Endothelial cell of umbilical vein (primary cell): ENCODE measurements at places on chromosomes 1 and 21. TPM values are rescaled to one million over a fixed set of nuclear protein-coding genes. Genes with fewer than 3 reads are reported as not detected.

DNA sequence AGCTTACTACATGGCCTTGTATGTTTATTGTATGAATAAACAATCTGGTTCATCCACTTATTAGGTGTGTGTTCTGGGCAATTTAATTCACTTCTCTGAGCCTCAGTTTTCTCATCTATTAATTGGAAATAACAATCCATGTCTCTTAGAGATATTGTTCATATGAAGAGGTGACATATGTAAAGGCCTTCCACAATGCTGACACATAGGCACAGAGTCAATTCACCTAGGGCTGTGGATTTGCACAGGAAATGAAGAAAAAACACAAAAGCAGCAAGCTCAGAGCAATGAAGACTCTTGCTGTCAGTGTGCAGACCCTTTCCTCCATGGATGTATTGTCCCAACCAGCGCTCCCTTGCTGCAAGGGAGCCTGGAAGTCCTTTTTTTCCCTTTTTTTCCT is 195.2 kb upstream of the CAMK1G start:
- no peaks in the 10 kb centered on the region for H3K27me3 ChIP-seq
- no peak for DNase-seq
- no peak overlapping the region for H3K27ac ChIP-seq
- H3K36me3 ChIP-seq, result no peaks in the 10 kb centered on the region
- H3K4me1 ChIP-seq, result no peaks in the 10 kb centered on the region

- H3K4me1 ChIP-seq, result no peaks in the 10 kb centered on the region
- H3K4me3 ChIP-seq, result no peak overlapping the region
- H3K27me3 ChIP-seq, result no peaks in the 10 kb centered on the region
- no peak for DNase-seq
- H3K36me3 ChIP-seq, result no peaks in the 10 kb centered on the region
Measured at GRCh38 chr1:15120251-15120945, 33.1 kb upstream of the TMEM51 start.

The EPHA8 gene
- total RNA-seq, result not detected in 2 replicates

The MAP3K21 gene
- 0.74 and 0.95 TPM in 2 replicates for total RNA-seq

The AADACL3 gene
- total RNA-seq, result not detected in 2 replicates

The BLACAT1 gene
- not detected in 2 replicates for total RNA-seq

DNA sequence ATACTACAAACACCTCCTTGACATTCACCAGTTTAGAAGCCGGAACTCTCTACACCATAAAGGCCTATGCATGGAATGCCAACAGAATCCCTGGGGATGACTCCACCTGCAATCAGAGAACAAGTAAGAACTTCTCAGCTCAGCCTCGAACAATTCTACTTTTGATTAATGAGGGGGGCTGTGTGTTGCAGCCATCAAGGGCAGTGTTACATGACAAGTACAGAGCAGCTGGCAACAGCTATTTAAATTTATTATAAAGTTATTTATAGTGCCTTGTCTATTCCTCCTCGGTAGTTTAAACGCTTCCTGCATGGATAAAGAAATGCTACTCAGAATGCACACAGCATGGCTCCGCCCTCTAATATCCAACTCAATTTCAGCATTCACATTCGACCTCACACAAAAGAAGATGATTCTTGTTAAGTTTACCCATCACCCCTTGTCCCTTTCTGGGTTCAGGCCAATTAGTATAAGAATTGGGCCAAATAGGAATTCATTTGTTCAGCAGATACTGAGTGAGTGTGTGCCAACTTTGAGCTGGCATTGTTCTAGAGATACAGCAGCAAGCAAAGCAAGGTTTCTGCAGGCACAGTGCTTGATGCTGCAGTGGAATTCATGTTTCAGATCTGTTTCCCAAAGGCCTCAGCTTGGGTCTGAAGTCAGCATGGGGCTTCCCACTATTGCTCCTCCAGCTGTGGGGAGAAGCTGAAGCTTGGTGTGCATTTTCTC is 6.4 kb downstream of the FNDC7 start:
- no peak for DNase-seq
- no peaks in the 10 kb centered on the region for H3K27me3 ChIP-seq
- no peaks in the 10 kb centered on the region for H3K36me3 ChIP-seq
- no peak overlapping the region for H3K27ac ChIP-seq
- peaks cover 15% of the 10 kb centered on the region for H3K4me1 ChIP-seq
- H3K4me3 ChIP-seq, result no peak overlapping the region

DNA sequence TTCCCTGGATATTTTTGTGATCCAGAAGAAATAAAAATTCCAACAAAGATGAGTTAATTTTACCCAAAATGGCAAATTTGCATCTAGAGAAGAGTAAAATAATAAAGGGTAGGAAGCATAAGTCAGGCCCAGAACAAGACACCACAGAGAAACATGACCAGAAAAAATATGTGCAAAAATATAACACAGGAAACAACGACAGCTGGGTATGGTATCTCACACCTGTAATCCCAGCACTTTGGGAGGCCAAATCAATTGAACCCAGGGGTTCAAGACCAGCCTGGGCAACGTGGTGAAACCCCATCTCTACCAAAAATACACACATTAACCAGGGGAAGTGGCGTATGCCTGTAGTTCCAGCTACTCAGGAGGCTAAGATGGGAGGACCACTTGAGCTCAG is 39.7 kb upstream of the SDC3 start:
- no peaks in the 10 kb centered on the region for H3K4me1 ChIP-seq
- H3K36me3 ChIP-seq, result peaks cover 41% of the 10 kb centered on the region
- no peaks in the 10 kb centered on the region for H3K27me3 ChIP-seq
- no peak overlapping the region for H3K4me3 ChIP-seq

GRCh38 chr1:67788238-67788790 is 45.0 kb downstream of the GNG12 start:
- no peak for DNase-seq
- H3K36me3 ChIP-seq, result no peaks in the 10 kb centered on the region
- peaks cover 83% of the 10 kb centered on the region for H3K4me1 ChIP-seq
- H3K27ac ChIP-seq, result no peak overlapping the region
- H3K4me3 ChIP-seq, result no peak overlapping the region

DNA sequence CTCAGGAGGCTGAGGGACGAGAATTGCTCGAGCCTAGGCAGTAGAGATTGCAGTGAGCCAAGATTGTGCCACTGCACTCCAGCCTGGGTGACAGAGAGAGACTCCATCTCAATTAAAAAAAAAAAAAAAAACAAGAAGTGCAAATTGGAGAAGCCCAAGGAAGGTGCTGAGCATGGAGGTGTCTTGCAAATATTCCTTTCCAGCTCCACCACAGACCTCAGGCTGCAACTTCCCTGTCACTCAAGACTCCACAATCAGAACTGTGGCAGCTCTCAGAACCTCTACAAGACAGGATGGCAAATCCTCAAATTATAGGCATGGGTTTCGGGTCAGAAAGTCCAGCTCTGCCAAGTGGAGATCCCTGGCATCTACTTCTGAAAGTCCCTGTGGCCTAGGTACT is 104.4 kb upstream of the TIAM1 start:
- H3K36me3 ChIP-seq, result no peaks in the 10 kb centered on the region

- no peaks in the 10 kb centered on the region for H3K36me3 ChIP-seq
- H3K27ac ChIP-seq, result no peak overlapping the region
- no peaks in the 10 kb centered on the region for H3K4me1 ChIP-seq
- no peaks in the 10 kb centered on the region for H3K27me3 ChIP-seq
- no peak for DNase-seq
Measured at GRCh38 chr1:173315296-173315695, 108.2 kb upstream of the TNFSF4 start.

DNA sequence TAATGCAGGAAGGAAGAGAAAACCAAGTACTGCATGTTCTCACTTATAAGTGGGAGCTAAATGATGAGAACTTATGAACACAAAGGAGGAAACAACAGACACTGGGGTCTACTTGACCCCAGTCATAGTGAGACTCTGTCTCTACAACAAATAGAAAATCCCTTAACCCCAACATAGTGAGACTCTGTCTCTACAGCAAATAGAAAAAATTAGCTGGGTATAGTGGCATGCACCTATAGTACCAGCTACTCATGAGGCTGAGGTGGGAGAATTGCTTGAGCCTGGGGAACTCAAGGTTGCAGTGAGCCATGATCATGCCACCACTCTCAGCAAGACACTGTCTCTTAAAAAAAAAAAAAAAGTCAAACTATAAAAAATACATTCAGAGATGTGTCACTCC is 42.7 kb downstream of the GIPC2 start:
- no peaks in the 10 kb centered on the region for H3K27me3 ChIP-seq
- H3K27ac ChIP-seq, result no peak overlapping the region
- no peak overlapping the region for H3K4me3 ChIP-seq
- no peaks in the 10 kb centered on the region for H3K36me3 ChIP-seq
- DNase-seq, result no peak

The LAPTM5 gene
- 73.0 and 95.2 TPM in 2 replicates for total RNA-seq

DNA sequence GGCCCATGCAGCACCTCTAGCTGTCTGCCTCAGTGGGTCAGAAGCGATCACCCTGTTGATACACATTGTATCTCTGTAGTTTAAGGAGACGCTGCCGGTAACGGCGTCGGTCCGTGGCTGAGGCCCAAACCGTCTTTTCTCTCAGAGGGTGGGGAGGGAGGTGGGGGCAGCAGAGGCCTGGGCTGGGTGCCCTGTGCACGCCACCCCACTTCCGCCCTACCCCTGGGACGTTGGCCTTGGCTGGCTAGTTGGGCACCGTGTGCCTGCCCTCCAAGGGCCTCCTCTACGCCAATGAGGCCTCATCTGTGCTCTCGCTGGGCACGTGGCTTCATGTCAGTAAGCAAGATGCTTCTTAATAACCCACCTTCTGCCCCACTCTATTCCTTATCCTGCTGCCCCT is 9.4 kb downstream of the ZC3H12A start:
- H3K36me3 ChIP-seq, result peaks cover 36% of the 10 kb centered on the region
- DNase-seq, result no peak
- H3K27me3 ChIP-seq, result no peaks in the 10 kb centered on the region
- H3K27ac ChIP-seq, result no peak overlapping the region

DNA sequence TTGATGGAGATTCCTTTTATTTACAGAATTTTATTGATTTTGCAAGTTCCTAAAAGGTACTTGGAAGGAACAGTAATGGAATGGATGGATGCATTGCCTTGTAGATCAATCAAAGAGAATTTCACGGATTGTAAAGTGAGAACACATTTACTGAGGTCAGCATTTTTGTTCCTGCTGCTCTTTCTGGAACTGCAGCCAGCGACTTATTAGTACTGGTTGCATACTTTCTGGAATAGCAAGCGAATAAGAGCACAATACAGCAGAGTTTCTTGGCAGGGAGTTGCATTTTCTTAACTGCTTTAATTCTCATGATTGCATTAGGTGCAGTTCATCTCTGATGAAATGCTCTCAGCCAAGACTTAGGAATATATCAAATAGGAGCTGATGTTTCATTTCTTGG is 106.1 kb upstream of the CHODL start:
- DNase-seq, result no peak
- H3K36me3 ChIP-seq, result no peaks in the 10 kb centered on the region
- H3K27ac ChIP-seq, result no peak overlapping the region
- no peaks in the 10 kb centered on the region for H3K27me3 ChIP-seq
- H3K4me1 ChIP-seq, result no peaks in the 10 kb centered on the region
- H3K4me3 ChIP-seq, result no peak overlapping the region

GRCh38 chr1:39507230-39507928 is 15.9 kb downstream of the BMP8A start:
- no peak overlapping the region for H3K27ac ChIP-seq
- no peak overlapping the region for H3K4me3 ChIP-seq
- DNase-seq, result no peak
- no peaks in the 10 kb centered on the region for H3K36me3 ChIP-seq
- H3K27me3 ChIP-seq, result no peaks in the 10 kb centered on the region

- H3K4me3 ChIP-seq, result no peak overlapping the region
- H3K27me3 ChIP-seq, result no peaks in the 10 kb centered on the region
- H3K27ac ChIP-seq, result no peak overlapping the region
- no peaks in the 10 kb centered on the region for H3K4me1 ChIP-seq
- no peak for DNase-seq
Measured at GRCh38 chr1:50106095-50106761, 2.5 kb upstream of the ELAVL4 start.

The NPHS2 gene
- not detected in 2 replicates for total RNA-seq

The CTSK gene
- total RNA-seq, result 6.7 and 45.6 TPM in 2 replicates

The AIM2 gene
- not detected in 2 replicates for total RNA-seq

- H3K27ac ChIP-seq, result no peak overlapping the region
- no peaks in the 10 kb centered on the region for H3K27me3 ChIP-seq
- no peak for DNase-seq
- peaks cover 26% of the 10 kb centered on the region for H3K4me1 ChIP-seq
Measured at GRCh38 chr1:234848972-234849649, 239.1 kb upstream of the IRF2BP2 start.

DNA sequence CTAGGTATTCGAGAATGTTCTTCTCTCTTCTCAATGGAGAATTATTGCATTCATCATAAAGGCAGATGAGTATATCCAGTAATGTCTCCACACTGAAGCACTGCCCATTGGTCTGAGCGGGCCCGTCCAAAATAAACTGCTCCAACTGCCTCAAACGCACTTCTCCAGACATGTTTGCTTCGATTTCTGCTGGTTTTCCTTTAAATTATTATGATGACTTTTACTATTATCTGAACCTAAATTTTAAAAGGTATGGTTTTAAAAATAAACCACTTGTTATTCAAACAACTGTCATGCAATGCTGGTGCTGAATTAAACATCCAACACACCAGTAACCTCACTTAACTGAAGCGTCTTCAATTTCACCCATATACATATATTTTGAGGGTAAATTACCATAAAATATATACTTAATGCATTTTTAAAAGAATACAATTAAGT is 1.3 kb downstream of the CDC42BPA start:
- peak overlapping the region; percentile 97 for H3K4me3 ChIP-seq
- peaks cover 22% of the 10 kb centered on the region for H3K4me1 ChIP-seq
- H3K36me3 ChIP-seq, result no peaks in the 10 kb centered on the region
- DNase-seq, result peak; percentile 61
- H3K27ac ChIP-seq, result peak overlapping the region; percentile 92
- H3K27me3 ChIP-seq, result no peaks in the 10 kb centered on the region

The TEDDM1 gene
- total RNA-seq, result not detected in 2 replicates
